ENCODE measurements at places on chromosomes 1 and 21.
A peak's percentile ranks its signal among the peaks of the same experiment; 100 is the strongest.

- no peak for DNase-seq
These were observed 1.0 kb downstream of the RNF223 start for GRCh38 chr1:1072849-1073742.

GRCh38 chr1:229563701-229564100 is 5.2 kb upstream of the ABCB10 start:
- DNase-seq = no peak

GRCh38 chr1:143625886-143626285 is 345.9 kb downstream of the FAM72C start:
- DNase-seq = no peak

DNA sequence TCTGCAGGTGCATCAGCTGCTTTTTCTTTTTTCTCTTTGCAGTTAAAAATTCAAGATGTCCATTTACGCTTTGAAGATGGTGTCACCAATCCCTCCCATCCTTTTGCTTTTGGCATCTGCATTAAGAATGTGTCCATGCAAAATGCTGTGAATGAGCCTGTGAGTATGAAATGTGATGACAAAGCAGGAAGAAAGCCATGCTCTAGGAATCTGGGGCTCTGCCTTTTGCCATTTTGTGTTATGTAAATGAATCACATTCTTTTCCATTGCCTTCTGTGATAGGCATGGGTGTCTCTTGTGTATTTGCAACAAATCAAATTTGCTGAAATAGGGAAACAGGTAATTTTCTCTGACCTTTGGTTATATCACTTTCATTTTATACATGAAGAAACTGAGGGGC is 19.4 kb downstream of the VPS13D start:
- DNase-seq = no peak

- DNase-seq = no peak
These were observed 40.1 kb downstream of the ZNF281 start for GRCh38 chr1:200369706-200370105.

GRCh38 chr1:52400131-52400530 is 4.1 kb downstream of the ORC1 start:
- no peak for DNase-seq

GRCh38 chr21:42414928-42415769 is 11.4 kb downstream of the UBASH3A start:
- peak; percentile 96 for DNase-seq

DNA sequence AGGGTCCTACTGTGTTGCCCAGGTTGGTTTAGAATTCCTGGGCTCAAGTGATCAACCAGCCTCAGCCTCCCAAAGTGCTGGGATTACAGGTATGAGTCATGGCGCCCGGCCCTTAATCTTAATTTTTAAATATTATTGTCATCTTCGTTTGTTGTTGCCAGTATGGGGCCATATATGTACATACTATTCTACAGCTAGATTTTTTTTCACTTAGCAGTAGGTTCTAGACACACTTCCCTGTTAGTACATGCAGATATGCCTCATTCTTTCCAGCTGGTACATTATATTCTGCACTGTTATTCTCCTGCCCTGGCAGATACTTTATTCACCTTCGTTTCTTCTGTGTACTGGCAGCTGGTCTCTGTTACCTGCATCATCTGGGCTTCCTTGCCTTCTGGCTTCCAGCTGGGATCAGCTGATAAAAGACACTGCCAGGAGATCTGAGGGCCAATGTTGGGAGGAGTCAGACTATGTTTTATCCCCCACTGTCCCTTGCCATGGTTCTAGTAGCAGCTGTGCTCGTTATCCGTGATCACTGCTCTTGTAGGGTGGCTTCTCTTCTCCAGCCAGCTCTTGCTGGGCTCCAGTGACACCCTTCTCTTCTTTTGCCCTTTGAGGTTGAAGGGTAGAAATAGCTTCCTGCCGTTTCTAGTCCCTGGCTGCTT is 24.7 kb downstream of the ST3GAL3 start:
- DNase-seq = no peak

- DNase-seq = no peak
These were observed 103.9 kb downstream of the BCAR3 start for GRCh38 chr1:93577536-93578432.

- no peak for DNase-seq
These were observed 2.6 kb downstream of the IFNAR1 start for GRCh38 chr21:33327326-33327725.

GRCh38 chr1:56915960-56916359 is 49.9 kb downstream of the C8B start:
- no peak for DNase-seq

DNA sequence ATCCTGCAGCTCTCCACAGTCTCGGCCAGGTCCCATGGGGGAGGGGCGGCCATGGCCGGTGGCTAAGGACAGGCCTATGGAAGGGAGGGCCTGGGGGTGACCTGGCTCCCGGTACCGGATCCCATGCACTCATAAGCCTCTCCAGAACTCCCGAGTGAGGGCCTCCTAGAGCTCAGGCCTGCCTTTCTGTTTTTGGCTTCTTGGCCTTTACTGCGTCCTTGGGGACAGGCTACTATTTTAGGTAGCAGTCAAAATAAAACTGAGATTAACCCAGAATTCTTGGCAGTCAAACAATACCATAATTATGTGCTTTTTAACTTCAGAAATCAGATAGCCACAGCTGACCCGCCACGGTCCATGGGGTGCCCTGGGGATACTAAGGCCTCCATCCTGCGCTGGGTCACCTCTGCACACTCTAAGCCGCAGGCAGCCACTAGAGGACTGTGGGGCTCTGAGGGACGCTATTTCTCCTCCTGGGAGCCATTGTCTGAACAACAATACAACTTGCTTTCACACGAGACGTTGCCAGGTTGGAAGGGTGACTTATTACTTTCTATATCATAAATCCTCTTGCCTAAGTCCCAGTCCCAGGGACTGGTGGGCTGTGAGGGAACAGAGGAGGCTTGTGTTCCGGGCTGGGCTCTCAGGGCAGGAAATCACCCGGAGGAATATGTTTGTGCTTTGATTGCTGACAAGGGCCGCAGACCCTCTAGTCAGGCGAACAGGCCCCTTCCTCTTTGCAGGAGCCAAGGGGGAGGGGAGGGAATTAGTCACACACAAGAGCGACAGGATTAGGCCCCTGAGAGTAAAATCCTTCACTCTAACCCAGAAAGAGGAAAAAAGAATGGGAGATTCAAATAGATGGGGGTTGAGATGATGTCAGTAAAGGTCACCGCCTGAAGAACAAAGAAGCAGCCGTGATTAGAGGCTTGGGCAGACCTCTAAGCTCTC is 40.7 kb upstream of the BCAR3 start:
- DNase-seq = no peak

DNA sequence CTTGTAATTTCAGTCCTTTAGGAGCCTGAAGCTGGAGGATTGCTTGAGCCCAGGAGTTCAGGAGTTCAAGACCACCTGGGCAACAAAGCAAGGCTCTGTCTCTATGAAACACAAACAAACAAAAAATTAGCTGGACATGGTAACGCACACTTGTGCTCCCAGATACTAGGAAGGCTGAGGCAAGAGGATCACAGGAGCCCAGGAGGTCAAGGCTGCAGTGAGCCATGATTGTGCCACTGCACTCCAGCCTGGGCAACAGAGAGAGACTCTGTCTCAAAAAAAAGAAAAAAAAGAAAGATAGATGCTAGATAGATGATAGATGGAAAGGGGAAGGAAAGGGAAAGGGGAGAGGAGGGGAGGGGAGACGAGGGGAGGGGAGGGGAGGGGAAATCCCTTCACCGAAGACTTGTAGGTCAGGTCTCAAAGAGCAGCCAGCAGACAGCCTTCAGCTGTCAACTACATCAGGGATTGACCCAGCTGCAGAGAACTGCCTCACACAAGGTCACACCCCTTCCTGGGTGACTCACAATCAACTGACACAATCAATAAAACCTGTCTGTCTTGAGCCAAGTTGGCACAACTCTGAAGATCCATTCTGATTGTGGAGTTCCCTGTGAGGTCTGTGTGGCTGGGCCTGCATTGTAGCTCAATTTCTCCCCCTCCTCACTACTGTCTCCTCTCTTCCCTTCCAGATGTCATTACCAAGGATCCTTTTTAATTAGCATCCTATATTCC is 200.6 kb downstream of the RGS7 start:
- no peak for DNase-seq

DNA sequence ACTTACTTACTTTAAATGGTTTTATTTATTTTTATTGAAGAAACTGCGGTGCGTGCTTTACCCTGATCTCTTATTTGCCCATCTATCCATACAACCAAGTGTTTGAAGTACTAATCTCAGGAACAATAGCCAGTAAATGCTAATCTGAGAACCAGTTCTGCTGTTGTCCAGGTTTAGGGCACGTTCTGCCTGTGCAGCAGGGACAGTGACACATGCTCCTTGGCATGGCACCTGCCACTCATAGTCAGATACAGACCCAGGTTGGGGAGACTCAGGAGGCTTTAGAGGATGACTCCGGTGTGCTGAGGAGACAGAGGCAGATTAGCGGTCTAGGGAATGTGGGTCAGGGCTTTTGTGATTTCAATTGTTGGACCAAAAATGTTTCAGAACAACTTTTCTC is 83.6 kb downstream of the NRIP1 start:
- DNase-seq = no peak

DNA sequence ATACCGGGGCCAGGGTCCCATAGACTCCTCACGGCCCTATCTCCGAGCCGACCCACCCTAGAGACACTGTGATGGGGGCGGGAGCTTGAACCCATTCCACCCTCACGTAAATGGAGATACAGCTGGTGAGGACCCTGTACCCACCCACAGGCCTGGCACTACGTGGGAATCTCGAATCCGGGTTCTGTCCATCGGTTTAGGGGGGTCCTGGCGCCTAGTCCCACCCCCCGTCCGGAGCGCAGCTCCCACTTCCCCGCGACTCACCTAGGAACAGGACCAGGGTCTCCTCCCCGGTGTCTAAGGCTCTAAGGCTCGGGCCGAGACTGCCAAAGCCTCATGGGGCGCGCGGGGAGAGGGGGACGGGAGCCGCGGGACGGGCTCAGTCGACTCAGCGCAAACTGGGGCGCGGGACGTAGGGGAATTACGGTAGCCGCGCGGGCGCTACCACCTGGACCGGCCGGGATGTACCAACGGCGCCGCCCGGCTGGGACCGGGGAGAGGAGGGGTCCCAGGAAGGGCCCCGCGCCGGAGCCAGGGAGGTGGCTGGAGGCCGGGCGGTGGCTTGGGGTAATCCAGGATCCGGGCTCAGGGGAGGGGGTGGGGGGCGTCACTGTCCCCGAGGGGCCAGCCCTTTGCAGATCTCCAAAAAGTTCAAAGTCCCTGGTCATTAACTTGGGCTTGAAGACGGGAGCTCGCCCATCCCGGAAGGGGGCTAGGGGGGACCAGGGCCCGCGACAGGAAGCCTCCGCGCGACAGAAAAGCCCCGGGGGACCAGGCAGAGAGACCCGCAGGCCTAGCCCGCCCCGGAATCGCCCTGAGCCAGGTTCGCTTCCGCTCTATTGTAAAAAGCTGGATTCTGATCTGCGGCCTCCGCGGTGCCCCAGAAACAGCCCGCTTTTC is 1.0 kb downstream of the PLEKHG5 start:
- peak; percentile 72 for DNase-seq

DNA sequence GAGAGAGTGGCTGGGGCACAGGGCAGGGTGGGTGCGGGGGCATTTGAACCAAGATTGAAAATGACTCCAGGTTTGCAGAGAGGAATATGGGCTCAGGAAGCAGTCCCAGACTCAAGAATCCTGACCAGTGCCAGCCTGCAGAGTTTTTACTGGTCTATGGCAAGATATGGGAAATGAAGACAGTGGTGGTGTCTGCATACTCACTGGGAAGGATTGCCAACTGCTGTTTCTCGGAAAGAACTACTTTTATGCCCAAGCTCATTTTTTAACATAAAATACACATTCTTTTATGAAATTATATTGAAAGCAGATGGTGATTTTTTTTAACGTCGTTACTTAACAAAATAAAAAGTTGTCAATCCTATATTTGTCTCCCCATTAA is 401.8 kb downstream of the CAMTA1 start:
- no peak for DNase-seq

- no peak for DNase-seq
These were observed 28.2 kb downstream of the ATP8B2 start for GRCh38 chr1:154353460-154353904.

DNA sequence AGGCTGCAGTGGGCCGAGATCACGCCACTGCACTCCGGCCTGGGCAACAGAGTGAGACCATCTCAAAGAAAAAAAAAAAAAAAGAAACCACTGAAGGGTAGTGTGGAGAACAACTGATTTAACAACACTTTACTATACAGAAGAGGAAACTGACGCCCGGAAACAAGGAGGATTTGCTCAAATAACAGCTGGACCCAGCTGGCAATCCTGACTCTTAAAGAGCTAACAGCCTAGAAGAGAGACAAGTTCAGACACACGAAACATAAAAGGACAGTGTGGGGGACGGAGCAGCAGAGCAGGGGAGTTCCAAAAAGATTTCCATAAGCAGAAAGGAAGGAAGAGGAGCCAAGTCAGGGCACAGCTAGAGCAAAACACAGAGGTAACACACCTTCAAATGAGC is 4.4 kb downstream of the ECHDC2 start:
- no peak for DNase-seq

GRCh38 chr1:89125913-89126580 is at the start of gene GBP2:
TSS of gene GBP2 (minus strand) at chr1:89126114. CDS start at chr1:89121966, 4,148 bp downstream.
- DNase-seq = peak; percentile 54

- DNase-seq = no peak
These were observed 298.9 kb downstream of the DPYD start for GRCh38 chr1:97621955-97622354.
